ENCODE measurements at places on chromosomes 6 and 20. TPM values are rescaled to one million over a fixed set of nuclear protein-coding genes. Genes with fewer than 3 reads are reported as not detected.

Gene CLVS2
- total RNA-seq: not detected

Gene HCK
- 0.22 TPM for total RNA-seq

Gene NECAB3
- 30.7 TPM for total RNA-seq

Gene ME1
- not detected for total RNA-seq

Gene RAB44
- 0.10 TPM for total RNA-seq

Gene HTR1E
- total RNA-seq: not detected

Gene PHACTR1
- 0.44 TPM for total RNA-seq

Gene TCF21
- total RNA-seq: not detected

Gene LRRC1
- 1.7 TPM for total RNA-seq

Gene BPIFA1
- total RNA-seq: not detected

Gene TUBB2A
- 5.2 TPM for total RNA-seq

Gene KHDC3L
- total RNA-seq: not detected

Gene SLC22A23
- 0.39 TPM for total RNA-seq

Gene UST
- total RNA-seq: 0.49 TPM

Gene EFHC1
- total RNA-seq: 1.3 TPM

Gene PARD6B
- total RNA-seq: 6.3 TPM

Gene CNBD2
- 6.1 TPM for total RNA-seq

Gene SLC32A1
- not detected for total RNA-seq
